ENCODE measurements at places on chromosomes 1 and 21. TPM values are rescaled to one million over a fixed set of nuclear protein-coding genes. Genes with fewer than 3 reads are reported as not detected.

GRCh38 chr1:37858931-37859506, 373 bp downstream of the MTF1 start:
- no peak overlapping the region for H3K27ac ChIP-seq
- DNase-seq, result peak; percentile 79
- peak overlapping the region; percentile 80 for H3K4me3 ChIP-seq
- H3K27me3 ChIP-seq, result no peaks in the 10 kb centered on the region
- no peaks in the 10 kb centered on the region for H3K36me3 ChIP-seq
- H3K4me1 ChIP-seq, result no peaks in the 10 kb centered on the region

GRCh38 chr1:55244476-55245099, 29.4 kb upstream of the USP24 start:
- no peak overlapping the region for H3K27ac ChIP-seq
- H3K4me1 ChIP-seq, result no peaks in the 10 kb centered on the region
- no peak for DNase-seq
- no peaks in the 10 kb centered on the region for H3K27me3 ChIP-seq
- H3K36me3 ChIP-seq, result no peaks in the 10 kb centered on the region

GRCh38 chr21:34857122-34857713, 188.4 kb downstream of the CLIC6 start:
- no peaks in the 10 kb centered on the region for H3K36me3 ChIP-seq
- DNase-seq, result no peak
- no peaks in the 10 kb centered on the region for H3K27me3 ChIP-seq
- H3K4me3 ChIP-seq, result no peak overlapping the region

TMEM82 gene
- not detected for total RNA-seq

E2F2 gene
- 0.42 TPM for total RNA-seq
